ENCODE measurements at places on chromosomes 1 and 21.

DNA sequence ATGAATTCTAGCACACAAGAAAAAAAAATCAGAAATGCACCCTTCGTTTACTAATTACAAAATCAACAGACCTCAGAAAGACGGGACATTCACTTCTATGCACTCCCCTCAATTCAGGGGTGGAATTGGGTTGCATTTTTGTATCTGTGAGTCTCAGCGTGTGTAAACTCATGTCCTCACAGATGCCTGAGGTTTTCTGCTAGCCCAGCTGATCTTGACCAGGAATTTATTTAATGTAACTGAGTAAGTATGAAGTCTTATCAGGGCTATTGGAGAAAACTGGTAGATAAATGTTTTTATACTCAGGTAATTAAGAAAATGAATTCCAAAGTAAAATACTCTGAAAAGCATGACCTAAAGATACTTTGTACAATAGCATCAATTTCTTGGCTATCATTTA lies 167.7 kb downstream of the RUNX1 start:
- DNase-seq: no peak

DNA sequence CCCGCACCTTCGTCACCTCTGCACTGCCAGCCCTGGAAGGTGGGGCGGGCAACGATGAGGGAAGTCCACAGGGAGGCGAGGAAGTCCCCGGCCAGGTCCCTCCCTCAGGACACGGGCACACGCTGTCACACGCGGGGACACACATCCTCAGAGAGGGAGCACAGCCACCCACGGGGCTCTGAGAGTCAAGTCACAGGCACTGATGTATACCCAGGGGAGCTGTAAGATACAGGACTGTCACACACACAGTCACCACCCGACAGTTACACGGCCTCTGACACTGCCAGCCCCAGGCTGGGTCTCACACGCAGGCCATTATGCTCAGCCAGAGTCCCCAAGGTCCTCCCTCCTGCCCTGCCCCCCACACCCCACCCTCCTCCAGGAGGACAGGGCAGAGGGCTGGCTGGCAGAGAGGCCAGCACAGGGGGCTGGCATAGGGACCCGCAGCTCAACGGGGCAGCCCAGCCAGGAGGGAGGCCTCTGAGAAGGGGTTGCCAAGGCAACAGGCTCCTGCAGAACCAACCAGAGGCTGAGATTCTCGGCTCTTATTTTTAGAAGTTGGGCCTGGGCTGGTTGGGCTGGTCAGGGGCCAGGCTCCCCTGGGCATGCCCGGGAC lies 17.7 kb upstream of the ADGRB2 start:
- peak; percentile 59 for DNase-seq

GRCh38 chr21:35212393-35213127 lies 163.5 kb upstream of the RUNX1 start:
- no peak for DNase-seq

GRCh38 chr21:38725196-38726157 lies 80.3 kb upstream of the ETS2 start:
- no peak for DNase-seq

DNA sequence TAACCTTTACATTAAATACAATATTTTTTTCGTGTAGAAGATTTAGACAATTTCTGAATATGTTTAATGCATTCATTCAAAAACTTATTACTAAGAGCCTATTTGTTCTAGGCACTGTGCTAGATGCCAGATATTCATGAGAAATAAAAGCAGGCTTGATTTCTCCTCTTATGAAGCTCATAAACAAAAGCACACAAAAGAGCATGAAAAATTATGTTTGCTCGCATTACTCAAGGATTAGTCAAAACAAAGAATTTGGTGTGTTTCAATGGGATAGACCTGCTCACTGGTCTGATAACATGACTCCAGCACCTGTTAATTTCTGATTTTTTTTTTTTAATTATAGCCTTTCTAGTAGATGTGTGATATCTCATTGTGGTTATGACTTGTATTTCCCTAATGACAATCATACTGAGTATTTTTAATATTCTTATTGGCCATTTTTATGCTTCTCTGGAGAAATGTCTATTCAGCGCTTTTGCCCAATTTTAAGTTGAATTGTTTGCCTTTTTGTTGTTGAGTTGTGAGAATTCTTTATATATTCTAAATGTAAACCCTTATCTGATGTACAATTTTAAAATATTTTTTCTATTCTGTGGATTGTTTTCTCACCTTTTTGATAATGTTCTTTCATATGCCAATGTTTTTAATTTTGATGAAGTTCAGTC lies 382.3 kb upstream of the ADGRL4 start:
- no peak for DNase-seq
